ENCODE measurements at places on chromosomes 12 and 14. TPM values are rescaled to one million over a fixed set of nuclear protein-coding genes. Genes with fewer than 3 reads are reported as not detected.
A peak's percentile ranks its signal among the peaks of the same experiment; 100 is the strongest.

DNA sequence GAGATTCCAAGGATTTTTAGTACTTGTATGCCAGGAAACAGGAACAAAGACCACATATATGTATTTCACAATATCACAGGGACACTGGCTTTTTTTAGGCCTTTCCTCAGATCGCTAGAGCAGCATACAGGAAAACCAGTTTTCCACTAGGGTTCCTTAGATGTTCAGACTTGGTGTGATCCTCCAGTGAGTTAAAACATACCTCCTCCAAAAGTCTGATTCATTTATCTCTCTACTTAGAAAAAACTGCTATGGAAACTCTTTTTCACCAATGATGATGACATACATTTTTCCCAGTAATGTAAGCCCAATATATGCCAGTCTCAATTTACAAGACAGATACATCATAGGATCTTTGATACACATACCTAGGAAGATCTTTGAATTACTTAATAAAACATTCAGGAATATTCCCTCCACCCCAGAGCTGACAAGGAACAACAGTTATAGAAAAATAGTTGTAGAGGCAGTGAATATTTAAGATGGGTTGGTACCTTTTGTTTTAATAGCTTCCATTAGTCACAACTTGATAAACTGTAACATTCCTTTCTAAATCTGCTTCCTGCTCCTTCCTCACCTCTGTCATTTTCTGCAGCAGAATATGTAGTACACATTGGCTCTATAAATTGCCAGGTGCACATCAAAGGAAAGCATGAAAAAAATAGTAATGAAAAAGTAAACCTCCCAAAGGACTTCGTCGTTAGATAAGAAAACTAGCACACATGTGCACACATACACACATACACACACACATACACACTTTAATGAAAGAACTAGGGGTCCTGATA lies 27.5 kb downstream of the BCAT1 start:
- no peak overlapping the region for H3K27ac ChIP-seq
- no peaks in the 10 kb centered on the region for H3K36me3 ChIP-seq
- no peak overlapping the region for H3K4me3 ChIP-seq
- DNase-seq, result no peak
- no peaks in the 10 kb centered on the region for H3K27me3 ChIP-seq

DNA sequence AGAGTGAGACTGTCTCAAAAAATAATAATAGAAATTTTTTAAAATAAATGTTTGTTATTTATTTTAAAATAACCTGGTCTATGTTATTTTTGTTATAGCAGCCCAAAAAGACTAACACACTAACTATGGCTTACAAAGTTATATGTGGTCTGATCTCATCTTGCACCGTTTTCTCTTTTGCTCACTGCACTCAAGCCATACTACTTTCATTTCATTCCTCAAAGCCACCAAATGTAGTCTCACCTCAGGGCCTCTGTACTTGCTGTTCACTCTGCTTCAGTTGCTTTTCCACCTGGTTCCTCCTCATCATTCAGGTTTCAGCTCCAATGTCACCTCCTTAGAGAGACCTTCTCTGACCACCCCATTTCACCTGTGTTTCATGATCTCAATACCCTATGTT lies 55.2 kb upstream of the MDM1 start:
- no peak for DNase-seq
- peaks cover 20% of the 10 kb centered on the region for H3K36me3 ChIP-seq
- no peaks in the 10 kb centered on the region for H3K27me3 ChIP-seq
- H3K27ac ChIP-seq, result no peak overlapping the region

DNA sequence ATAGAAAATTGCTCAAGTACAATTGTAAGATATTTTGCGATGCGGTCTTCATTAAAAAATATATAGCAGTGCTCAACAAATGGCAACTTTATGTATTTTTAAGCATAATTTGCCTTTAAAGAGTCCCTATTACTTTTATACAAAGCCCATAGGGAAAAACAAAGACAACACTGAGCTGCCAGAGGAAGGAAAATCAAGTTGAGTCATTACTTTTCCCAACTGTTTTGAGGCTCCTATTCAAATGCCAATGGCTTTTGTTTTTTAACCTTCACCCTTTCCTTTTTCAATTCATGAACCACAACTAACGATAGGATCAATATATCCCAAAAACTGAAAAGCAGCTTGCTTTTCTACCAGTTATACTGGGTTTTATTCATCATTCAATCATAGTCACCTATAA lies 157.6 kb upstream of the PLEKHA5 start:
- H3K4me3 ChIP-seq, result no peak overlapping the region
- no peak overlapping the region for H3K27ac ChIP-seq
- peaks cover 3% of the 10 kb centered on the region for H3K36me3 ChIP-seq

DNA sequence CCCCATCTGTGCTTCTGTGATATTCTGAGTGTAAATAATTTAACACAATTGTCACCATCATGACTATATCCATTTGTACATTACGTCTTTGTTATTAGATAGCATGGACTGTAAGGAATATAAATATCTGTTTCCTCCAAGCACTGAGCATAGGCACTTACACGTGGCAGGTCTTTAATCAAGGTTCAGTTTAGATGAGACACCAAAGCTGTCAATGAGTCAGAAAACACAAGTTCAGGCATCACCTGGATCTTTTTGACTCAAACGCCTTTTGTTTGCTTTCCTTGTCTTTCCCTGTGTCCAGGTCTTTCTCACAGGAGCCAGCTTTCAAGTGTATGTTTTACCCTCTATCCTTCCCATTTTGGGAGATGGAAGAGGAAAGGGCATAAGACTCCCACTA lies 163.2 kb upstream of the CCDC198 start:
- no peaks in the 10 kb centered on the region for H3K36me3 ChIP-seq
- no peak for DNase-seq
- H3K27ac ChIP-seq, result no peak overlapping the region

DNA sequence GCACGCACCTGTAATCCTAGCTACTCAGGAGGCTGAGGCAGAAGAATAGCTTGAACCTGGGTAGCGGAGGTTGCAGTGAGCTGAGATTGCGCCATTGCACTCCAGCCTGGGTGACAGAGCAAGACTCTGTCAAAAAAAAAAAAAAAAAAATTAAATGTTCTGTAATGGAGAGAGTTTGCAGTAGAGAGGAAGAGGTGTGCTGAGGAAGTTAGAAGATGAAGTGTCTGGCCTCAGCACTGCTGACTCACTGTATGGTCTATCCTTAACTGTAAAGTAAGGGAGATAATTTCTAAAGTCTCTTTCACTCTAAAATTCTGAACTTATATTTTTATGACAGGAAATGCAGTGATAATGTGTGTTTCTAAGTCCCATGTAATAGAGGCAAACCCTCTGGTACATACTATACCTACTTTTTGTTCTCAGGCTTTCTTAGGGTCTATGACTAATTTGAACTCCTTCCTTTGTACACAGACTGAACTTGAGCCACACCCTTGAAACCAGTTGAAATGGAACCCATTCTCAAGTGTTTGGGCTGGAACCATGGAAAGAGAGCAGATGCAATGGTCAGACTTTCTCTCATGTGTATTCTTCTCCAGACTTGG lies 278.1 kb upstream of the FAR2 start:
- no peak overlapping the region for H3K4me3 ChIP-seq
- no peaks in the 10 kb centered on the region for H3K4me1 ChIP-seq

GRCh38 chr12:129911428-129912049 lies 7.7 kb upstream of the TMEM132D start:
- no peak overlapping the region for H3K4me3 ChIP-seq
- H3K27me3 ChIP-seq, result peaks cover 2% of the 10 kb centered on the region

DNA sequence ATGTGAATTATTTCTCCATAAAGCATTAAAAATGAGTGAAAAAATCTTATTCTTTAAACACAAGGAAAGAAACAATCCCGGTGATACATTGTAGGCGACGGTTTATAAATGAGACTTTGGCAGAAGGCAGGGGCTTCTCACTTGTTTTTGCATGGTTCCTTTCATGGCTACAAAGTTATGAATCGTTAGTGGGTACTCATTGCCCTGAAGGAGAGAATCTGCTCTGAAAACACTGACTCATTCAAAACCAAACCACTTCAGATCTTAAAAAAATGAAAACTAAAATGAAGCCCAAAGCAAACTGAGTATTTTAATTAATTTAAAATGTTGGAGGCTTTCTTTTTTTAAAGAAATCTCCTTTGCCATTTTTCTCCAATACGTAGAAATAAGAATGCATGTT lies 41.4 kb upstream of the AMIGO2 start:
- H3K27ac ChIP-seq, result no peak overlapping the region
- H3K36me3 ChIP-seq, result peaks cover 46% of the 10 kb centered on the region
- H3K4me1 ChIP-seq, result peaks cover 19% of the 10 kb centered on the region
- H3K4me3 ChIP-seq, result no peak overlapping the region
- no peaks in the 10 kb centered on the region for H3K27me3 ChIP-seq

GRCh38 chr14:73788701-73789551 lies 62.7 kb upstream of the PTGR2 start:
- H3K27ac ChIP-seq, result peak overlapping the region; percentile 98
- H3K36me3 ChIP-seq, result no peaks in the 10 kb centered on the region
- DNase-seq, result no peak
- H3K4me1 ChIP-seq, result peaks cover 41% of the 10 kb centered on the region

DNA sequence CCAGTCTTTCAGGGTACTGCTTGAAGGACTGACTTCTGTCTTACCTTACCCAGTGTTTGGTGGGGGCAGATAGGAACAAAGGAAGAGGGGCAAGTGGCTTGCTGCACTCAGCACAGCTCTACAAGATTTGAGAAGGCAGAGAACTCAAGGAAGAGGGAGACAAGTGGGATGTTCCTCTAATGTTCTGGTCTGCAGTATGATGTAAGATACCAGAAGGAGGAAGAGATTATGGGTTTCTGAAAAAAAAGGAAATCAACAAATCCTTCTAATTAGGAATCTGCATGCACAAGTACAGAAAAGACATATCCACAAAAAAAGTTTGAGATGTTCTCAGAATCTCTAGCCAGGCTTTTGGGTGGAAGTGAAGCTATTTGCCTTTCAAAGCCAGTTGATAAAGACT lies 37.1 kb downstream of the USP15 start:
- no peak for DNase-seq
- H3K36me3 ChIP-seq, result peaks cover 41% of the 10 kb centered on the region
- H3K27ac ChIP-seq, result no peak overlapping the region
- no peak overlapping the region for H3K4me3 ChIP-seq

GRCh38 chr14:74882103-74882920 lies 596 bp downstream of the DLST start:
- DNase-seq, result peak; percentile 72
- peaks cover 69% of the 10 kb centered on the region for H3K4me1 ChIP-seq
- H3K4me3 ChIP-seq, result peak overlapping the region; percentile 98
- peaks cover 31% of the 10 kb centered on the region for H3K36me3 ChIP-seq
- peak overlapping the region; percentile 100 for H3K27ac ChIP-seq

GRCh38 chr12:10279937-10280336 lies 27.7 kb upstream of the KLRD1 start:
- peaks cover 1% of the 10 kb centered on the region for H3K36me3 ChIP-seq
- H3K27ac ChIP-seq, result no peak overlapping the region
- no peak for DNase-seq

Gene CIDEB
- 15.5 TPM for total RNA-seq
